ENCODE measurements at places on chromosomes 2 and 18.
A peak's percentile ranks its signal among the peaks of the same experiment; 100 is the strongest.

GRCh38 chr18:68826121-68826520 lies 28.2 kb downstream of the CCDC102B start:
- no peak for DNase-seq

DNA sequence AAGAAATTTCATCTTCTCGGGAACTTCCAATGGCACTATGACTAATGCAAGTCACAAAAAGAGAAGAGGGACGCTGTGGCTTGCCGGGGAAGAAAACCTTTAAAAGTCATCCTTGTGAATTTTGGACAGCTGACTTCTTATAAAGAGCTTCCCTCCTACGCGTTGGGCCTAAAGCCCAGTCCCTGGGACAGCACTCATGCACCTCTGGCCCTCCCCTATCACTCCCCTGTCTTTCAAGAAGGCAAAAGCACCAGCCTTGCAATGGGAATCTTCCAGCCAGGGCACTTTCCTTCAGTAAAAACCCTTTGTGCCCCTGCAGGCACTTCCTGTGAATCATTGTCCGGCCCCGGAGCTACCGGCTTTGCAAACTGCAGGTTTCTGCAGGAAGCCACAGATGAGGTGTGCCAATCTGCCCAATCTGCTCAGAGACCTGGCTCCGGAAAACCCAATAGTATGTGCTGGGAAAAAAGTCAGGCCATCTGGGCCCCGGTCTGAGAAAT lies 7.1 kb downstream of the MREG start:
- DNase-seq, result no peak

- no peak for DNase-seq
These were observed 203.5 kb upstream of the TPO start for GRCh38 chr2:1209761-1210160.

GRCh38 chr2:10592652-10593051 lies 97.1 kb downstream of the NOL10 start:
- no peak for DNase-seq

- DNase-seq, result no peak
These were observed 46.1 kb upstream of the TBC1D8 start for GRCh38 chr2:101197215-101197745.

- DNase-seq, result no peak
These were observed 260.6 kb upstream of the NCKAP5 start for GRCh38 chr2:133828913-133829312.

DNA sequence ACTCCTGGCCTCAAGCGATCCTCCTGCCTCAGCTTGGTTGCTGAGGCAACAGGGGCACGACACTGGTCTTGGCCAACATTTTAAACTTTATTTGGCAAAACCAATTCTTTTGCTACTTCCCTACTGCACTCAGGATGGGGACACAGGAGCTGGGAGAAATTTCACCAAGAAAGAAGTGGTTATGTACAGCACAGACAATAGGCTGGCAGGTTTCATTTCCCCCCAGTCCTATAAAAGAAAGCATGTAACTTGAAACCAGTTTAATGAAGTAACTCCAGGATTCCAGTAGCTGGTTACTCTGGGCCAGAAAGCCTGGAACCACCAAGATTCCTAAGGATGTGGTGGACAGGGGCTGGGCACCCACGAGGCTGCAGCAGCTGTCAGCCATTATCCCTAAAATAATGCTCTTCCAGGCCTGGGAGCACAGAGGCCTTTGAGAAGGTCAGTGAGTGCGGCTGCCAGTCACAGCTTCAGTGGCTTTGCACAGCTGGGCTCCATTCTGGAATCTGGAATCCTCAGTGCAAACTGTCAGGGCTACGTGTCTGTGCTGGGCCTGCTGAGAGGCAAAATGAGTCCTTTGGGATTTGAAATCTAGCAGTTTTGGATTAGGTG lies 142.3 kb upstream of the ITGA6 start:
- peak; percentile 35 for DNase-seq

DNA sequence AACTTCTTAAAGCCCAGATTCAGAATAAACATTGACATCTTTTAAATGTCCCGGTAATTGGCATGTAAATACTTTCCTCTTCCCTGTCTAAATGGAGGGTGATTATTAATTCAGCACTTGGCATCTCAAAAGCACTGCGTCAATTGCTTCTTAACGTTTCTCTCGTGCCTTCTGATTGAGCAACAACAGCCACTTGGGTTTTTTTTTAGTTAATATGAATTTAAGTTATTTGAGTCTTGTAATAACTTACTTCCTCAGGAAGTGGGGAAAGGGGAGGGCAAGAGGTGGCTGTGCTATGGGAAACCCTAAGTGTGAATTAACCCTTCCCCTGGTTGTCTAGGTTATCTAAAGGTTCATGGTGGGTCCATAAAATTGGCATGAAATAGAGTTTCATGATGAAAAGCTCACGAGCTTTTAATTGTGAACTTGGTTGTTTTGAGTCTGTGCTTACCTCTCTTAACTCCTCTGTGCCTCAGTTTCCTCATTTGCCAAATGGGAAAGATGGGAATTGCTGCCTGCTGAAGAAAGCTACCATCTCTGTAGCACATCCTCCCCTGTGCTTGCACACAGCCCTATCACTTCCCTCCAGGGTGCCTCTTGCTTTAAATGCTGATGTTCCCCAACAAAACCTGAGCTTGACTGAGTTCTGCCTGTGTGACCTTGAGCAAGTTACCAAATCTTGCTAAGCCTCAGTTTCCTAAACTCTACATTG lies 126.3 kb upstream of the BCL2L11 start:
- no peak for DNase-seq

GRCh38 chr2:173359231-173359630 lies 4.6 kb downstream of the CDCA7 start:
- DNase-seq, result no peak

GRCh38 chr2:146661473-146662096 lies 1183.2 kb upstream of the ACVR2A start:
- DNase-seq, result peak; percentile 16

GRCh38 chr2:47645246-47645645 lies 137.7 kb upstream of the MSH6 start:
- no peak for DNase-seq

DNA sequence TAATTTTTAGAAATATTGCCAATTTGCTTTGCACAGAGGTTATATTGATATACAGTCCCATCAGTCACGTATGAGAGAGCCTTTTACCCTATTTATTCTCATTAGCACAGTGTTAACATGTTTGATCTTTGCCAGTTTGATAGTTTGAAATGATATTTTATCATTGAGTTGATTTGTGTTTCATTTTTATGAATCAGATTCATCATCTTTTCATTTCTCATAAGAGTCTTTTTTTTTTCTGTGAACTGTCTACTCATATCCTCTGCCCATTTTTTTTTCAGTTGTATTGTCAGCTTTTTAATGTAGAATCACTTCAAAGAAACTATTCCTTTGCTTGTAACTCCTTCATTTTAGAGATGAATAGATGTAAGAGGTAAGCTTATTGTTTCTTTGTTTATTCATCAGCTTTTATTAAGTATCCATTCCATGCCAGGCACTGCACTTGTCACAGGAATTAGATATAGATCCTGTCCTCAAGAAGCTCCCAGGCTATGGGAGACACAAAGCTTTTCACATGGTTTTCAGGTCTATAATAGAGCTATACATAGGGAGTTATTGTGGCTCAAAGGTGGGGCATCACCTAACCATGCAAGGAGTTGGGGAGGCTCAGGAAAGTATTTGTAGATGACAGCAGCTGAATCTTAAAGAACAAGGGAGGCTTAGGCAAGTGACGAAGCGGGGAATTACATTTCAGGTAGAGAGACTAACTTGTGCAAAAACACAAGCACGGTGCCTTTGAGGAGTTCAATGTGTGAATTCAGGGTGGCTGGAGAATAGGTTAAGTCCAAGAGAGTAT lies 42.1 kb downstream of the CD28 start:
- no peak for DNase-seq

DNA sequence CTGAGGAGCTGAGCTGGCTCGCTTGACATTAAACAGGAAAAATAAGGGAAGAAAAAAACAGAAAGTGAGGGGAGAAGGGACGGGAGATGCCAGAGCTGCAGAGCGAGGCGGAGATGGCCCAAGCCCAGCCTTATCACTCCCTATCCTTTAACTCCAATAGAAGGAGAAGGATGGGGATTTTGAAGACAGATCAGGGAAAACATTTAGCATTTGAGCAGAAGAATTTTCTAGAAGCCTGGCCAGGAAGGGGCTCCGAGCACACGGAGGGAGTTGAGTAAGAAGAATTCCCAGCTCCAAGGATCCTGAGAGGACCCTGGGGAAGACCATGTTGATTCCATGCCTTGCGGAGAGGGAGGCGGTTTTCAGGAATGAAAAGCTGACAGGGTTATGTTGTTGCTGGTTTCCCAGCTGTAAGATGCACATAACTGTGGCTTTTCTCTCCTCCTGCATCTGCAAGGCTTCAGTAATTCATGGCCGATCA lies 35.6 kb downstream of the TWIST2 start:
- DNase-seq, result no peak

Measured in HEK293T (cell line).